Sciatic nerve (tissue), 2 donors: ENCODE measurements at places on chromosomes 3 and 15. TPM values are rescaled to one million over a fixed set of nuclear protein-coding genes. Genes with fewer than 3 reads are reported as not detected.

GRCh38 chr3:147411238-147411814 lies 2.2 kb downstream of the ZIC1 start:
- no peak for DNase-seq

DNA sequence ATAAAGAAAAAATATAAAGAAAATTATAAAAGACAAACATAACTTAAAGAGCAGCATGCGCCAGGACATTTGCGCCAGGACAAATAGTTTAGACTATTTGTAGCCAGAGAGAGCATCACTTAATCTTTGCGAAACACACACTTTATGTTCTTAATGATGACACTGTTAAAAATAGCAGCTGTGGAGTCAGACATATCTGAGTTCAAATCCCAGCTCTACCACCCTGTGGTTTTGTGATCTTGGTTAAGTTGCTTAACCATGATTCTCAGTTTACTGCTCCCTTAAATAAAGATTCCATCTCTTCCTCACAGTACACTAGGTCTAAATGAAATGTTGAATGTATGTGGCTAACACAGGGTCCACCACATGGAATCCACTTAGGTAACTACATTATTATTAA lies 31.4 kb downstream of the KCNMB2 start:
- no peak for DNase-seq

GRCh38 chr3:158961911-158962310 lies 160.1 kb downstream of the MFSD1 start:
- no peak for DNase-seq

The COPS2 gene
- total RNA-seq: 88.5 TPM

DNA sequence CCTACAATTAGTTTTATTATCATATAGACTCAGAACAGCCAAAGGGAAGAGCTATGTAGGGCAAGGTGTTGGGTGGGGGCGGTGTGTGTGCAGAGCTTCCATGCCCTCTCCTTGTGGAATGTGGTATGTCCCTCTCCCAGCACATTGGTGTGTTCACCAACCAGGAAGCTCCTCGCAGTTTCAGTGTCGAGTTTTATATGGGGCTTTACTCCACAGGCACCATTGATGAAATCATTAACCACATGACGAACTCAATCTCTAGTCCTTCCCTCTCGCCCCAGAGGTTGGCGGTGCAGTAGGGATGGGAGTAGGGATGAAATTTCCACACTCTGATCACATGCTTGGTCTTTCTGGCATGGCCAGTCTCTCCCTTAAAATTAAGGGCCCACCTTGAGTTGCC lies 13.6 kb upstream of the SRP14 start:
- DNase-seq: no peak

GRCh38 chr15:40468898-40469331 lies 1.9 kb upstream of the CHST14 start:
- no peak for DNase-seq

The CHRNA5 gene
- 1.8 TPM for total RNA-seq

- no peak for DNase-seq
Observed at GRCh38 chr3:42525736-42526345, 23.4 kb downstream of the VIPR1 start.

- DNase-seq: no peak
Observed at GRCh38 chr3:171213178-171213577, 186.7 kb upstream of the SLC2A2 start.

The THPO gene
- 1.2 TPM for total RNA-seq

The MAN2C1 gene
- 231 TPM for total RNA-seq

The CLDN1 gene
- total RNA-seq: 130 TPM

The GOLGA6B gene
- not detected for total RNA-seq

GRCh38 chr3:127087441-127087840 lies 104.5 kb downstream of the PLXNA1 start:
- no peak for DNase-seq

The KIF7 gene
- total RNA-seq: 9.2 TPM

- DNase-seq: peak; percentile 75
Observed at GRCh38 chr3:32392536-32393302, 1.1 kb downstream of the CMTM7 start.

The MYD88 gene
- total RNA-seq: 25.0 TPM

DNA sequence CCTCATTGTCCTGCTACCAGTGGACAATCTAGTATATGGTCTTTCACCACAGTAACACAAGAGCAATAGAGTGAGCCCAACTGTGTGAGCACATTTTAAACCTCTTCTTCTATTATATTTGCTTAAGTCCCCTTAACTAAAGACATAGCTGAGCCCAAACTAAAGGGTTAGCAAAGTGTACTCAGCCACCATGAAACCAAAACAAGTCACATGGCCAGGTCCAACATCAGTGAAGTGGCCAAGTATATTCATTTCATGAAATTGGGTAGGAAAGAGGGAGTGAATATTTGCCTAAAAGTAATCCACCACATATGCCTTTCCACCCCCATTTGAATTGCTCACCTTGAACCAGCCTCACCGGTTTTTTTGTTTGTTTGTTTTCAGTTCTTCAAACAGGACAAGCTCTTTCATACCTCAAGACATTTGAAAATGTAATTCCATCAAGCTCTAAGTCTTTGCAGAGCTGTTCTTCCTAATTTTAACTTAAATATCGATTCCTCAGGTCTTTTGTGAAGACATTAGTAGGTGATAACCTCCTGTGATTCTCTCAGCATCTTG lies 327.0 kb upstream of the SEMA6D start:
- DNase-seq: no peak

The RNF168 gene
- total RNA-seq: 31.6 TPM

DNA sequence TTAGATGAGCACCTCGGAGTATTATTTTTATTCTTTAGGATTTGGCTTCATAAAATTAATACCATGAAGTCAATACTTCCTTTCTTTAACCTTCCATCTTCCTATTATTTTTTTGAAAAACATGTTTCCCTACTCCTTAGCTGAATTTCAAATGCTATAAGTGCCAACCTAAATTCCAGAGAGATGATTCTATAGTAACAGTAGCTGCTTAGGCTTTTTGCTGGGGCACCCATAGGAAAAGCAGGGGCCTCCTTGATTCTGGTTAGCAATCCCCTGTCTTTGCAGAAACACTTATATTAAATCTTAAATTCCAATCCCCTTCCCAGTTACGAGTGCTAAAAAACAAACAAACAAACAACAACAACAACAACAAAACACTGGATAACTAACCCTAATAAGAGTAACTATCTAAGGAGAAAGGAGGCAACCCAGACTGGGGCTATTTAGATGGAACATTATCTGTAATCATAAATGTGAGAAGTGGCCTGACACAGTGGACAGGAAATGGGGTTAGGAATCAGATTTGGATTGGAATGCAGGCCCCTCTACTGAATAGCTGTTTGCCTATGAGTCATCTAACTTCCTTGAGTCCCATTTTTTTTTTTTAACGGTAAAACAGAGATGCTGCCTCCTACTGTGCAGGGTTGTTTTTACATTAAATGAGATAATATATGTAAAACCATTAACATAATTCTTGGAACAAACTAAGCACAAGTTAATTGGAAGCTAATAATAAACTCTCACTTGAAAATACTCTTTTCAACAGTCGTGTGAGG lies 148.1 kb downstream of the WDR72 start:
- DNase-seq: no peak
